ENCODE measurements at places on chromosomes 7 and 10.
A peak's percentile ranks its signal among the peaks of the same experiment; 100 is the strongest.

GRCh38 chr10:6008497-6009142 is 31.3 kb upstream of the IL15RA start:
- DNase-seq = no peak

GRCh38 chr7:50450590-50451032 is 461 bp upstream of the FIGNL1 start:
- no peak for DNase-seq

DNA sequence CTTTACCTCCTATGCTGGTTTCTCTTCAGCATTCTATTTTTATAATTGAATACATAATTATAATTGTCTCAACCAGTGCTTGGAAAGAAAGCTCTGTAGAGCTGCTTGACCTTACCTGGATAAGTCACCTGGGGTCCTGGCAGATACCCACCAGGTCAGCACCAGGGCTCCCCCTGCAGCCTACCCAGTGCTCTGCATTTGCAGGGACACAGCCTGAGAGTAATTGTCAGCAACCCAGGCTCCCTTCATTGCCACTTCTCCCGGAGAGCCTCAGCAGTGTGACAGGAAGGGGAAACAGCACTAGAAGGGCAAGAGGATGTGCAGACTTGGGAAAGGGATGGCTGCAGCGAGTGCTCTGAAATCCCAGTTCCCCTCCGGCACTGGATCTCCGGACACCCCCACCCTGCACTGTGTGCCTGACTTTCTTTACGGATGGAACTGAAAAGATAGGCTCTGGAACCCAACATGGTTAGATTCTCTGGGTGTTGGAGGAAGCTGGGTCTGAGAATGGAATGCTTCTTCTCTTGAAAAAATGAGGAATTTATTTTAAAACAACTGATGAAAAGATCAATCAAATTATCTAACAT is 11.4 kb upstream of the PAX4 start:
- no peak for DNase-seq

DNA sequence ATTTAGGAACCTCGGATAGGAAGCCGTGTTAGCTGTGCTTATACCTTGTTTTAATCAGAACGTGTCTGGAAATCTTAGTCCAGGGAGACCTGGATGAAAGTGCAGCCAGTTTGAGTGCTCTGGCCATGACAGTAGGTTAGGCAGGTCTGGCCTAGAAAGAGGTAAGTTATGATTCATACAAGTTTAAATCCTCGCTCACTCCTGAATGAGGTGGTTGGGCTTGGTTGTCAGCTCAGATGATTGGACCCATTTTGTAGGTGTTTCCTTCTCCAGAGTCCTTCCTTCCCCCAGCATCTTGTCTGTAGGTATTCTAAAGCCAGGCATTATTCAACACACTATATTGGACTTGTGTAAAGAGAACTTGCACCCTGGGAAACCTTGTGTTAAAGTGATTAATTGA is 561.9 kb upstream of the GALNT17 start:
- DNase-seq = no peak

DNA sequence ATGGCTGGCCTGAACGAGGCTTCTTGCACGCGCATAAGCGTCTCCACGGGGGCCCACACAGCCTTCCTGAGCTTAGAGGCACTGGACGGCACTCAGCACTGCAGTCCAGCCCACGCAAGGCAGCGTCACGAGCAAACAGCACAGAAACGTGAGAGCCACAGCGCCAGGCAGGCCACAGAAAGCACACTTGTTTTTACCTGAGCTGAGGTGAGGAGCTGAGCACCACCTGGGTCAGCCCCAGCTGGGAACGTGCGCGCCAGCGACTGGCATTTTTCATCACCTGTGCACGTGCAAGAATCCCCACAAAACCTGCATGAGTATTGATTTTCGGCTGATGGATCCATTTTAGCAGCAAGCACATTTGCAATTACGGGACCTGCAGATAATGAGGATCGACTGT is 26.7 kb downstream of the IQCE start:
- no peak for DNase-seq

DNA sequence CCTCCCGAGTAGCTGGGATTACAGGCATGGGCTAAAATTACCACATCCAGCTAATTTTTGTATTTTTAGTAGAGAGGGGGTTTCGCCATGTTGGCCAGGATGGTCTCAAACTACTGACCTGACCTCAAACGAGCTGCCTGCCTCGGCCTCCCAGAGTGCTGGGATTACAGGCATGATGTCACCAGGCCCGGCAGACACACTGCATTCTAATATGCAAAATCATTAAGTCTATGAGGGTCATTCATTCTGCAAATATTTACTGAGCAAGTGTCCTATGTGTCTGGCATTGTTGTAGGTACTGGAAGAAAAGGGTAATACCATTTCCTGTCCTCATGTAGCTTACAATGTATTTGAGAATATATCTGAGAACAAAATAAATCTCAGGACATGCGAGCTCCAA is 2.7 kb downstream of the PUS7 start:
- DNase-seq = no peak

GRCh38 chr7:30921540-30922401 is 10.1 kb downstream of the AQP1 start:
- peak; percentile 7 for DNase-seq

DNA sequence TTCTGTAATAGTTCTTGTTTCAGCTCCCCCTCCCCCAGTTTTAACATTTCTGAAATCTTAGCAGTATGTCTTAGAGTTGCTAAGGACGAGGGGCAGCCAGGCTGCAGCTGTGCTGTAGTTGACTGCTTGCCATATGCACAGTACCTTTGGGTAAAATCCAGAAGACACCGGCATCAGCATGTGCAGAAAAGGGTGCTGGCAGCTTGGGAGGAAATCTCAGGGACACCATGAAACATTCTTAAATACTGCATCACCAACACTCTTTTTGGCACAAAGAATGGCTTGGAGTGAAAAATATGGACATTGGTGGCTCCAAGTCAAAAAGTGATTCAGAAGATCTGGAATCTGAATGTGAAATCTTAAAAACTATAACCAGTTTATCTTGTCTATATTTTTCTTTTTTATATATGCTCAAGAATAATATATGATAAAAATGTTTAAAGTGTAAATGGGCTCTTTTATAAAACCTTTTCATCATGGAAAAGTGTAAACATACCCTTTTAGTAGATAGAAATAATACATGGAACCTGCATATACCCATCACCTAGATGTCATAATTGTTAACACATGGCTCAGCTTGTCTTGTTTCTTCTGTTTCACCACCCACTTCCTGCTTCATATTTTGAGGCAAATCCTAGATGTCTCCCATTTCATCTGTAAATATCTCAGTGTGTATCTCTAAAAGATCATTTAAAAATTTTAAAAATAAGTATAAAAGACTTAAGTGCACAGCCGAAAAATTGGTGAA is 34.4 kb upstream of the ARMS2 start:
- DNase-seq = peak; percentile 69

All from ascending aorta (tissue), 2 donors.